ENCODE measurements at places on chromosomes 7 and 10.

- DNase-seq, result no peak
Observed at GRCh38 chr7:47803846-47804245, 144.4 kb downstream of the PKD1L1 start.

GRCh38 chr7:13832346-13832745, 157.1 kb downstream of the ETV1 start:
- DNase-seq, result no peak

DNA sequence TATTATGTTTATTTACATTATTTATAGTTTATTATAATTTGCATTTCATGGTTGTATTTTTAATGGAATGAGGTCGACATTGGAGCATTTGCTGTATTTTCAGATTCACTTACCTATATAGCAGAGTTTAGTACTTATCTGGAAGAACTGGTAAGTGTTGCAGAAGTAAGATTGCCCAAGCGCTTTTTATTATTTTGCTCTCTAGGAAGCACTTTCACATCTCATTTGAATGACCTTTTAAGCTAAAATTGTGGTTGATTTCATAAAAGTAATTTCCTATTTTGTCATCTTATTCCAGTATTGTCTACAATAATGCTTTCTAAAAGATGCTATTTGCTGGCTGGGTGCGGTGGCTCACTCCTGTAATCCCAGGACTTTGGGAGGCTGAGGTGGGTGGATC, 28.6 kb downstream of the SEC61A2 start:
- DNase-seq, result no peak

DNA sequence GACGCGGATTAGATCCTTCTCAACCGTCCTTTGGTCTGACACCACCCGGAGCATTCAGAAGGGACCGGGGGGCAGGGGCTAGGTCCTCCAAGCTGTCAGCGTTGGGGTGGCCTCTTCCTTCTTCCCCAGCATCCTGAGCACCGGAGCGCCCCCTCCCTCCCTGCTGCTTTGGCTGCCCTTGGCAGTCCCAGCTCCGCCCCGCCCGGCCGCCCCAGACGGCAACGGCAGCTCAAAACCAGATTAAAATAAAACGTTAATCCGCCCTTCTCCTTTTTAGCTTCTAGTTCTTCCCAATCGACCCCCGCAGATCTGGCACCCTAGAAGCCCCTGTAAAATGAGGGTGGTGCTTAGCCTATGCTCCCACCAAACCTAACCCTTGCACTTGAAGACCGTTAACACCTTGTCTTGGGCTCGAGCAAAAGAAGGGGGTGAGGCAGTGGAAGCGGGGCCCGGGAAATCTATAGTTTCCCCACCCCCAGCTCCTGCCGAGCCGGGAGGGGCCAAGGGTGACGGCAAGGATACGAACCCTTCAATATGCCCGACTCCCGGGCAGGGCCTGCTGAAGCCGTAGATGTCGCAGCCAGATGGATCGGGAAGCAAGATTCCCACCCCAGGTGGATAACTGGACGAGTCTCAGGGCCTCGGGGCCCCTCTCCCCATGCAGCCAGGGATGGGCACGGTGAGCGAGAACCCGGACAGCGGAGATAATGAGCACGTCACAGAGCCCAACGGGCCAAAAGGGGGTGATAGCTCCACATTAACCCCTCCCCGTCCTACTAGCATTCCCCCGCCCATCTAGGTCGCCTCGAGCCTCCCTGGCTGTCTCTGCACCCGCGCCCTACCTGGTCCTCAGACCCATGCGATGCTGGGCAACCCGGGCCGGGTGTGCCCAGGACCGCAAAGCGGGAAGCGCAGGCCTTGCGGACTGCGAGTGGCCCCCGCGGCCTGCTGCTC, 169.7 kb downstream of the NRF1 start:
- no peak for DNase-seq

DNA sequence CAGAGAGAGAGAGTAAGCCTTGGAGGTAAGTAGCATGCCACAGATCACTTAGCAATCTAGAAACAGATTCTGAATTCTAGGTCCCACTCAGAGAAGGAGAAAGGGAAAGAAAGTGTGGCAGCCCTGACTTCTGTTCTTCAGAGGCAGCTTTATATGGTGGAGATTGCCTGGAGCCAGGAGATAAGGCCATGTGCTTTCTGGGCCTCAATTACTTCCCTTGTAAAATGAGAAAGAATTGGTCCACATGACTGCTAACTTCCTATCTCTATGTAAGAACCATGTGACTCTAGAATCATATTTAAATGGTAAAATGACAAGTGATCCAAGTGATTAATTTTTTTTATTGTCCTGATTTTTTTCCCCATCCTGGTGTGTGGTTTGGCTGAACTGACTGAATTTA, 64.1 kb downstream of the HHEX start:
- no peak for DNase-seq

- DNase-seq, result no peak
Observed at GRCh38 chr7:142961973-142962926, at the start of gene KEL. TSS of gene KEL (minus strand) at chr7:142962363. CDS start at chr7:142962206, 157 bp downstream.

DNA sequence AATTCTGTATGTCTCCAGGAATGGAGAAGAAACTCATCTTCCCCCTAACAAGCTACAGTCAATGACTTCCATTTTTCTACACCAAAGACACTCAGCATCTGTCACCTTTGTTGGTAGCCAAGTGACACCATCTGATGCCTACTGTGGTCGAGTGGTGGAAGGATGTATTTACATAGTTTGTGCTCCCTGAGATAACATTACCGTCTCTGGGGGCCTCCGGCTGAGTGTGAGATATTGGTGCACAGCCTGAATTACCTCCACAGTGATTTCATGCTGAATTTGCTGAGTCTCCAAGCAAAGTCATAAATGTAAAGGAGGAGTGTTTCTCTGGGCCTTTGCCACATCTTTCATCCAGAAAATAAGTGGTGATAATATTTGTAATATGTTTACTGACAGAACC, 114.0 kb downstream of the GRID1 start:
- DNase-seq, result no peak

GRCh38 chr10:43683451-43684291, 35.0 kb upstream of the ZNF32 start:
- DNase-seq, result no peak

DNA sequence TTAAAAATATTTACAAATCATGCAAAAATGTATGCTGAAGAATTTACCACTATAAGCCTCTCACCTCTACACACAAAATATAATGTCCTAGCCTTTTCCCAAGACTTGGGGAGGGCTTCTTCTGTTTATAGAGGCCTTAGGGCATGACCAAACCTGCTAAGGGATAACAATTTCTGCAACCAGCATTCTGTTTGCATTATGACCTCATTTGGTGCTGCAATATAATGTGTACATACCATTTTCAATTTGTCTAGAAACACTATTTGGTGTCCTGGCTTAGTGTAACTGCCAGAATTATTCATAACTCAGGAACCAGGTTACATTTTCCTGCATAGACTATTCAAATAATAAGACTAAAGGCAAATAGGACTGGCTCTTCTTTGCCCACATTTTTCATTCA, 446.6 kb upstream of the SORCS1 start:
- DNase-seq, result no peak

- no peak for DNase-seq
Observed at GRCh38 chr10:122252805-122253204, 18.3 kb upstream of the BTBD16 start.

DNA sequence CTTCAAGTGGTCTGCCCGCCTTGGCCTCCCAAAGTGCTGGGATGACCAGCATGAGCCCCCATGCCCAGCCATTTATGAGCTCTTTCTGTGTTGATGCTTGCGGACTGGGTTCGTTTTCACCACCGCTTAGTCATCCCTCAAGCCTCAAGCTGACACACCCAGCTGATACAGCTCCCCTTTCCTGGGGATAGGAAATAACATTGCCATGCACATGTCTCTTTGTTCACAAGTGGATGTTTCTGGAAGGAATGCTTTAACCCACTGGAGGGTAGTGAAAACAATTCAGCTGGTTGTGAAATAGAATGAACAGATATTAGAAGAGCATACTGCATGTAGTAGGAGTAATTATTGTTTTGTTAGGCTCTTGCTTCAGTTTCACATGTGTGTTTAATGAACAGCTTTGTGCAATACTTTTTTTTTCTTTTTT, 8.5 kb upstream of the METTL27 start:
- DNase-seq, result no peak

DNA sequence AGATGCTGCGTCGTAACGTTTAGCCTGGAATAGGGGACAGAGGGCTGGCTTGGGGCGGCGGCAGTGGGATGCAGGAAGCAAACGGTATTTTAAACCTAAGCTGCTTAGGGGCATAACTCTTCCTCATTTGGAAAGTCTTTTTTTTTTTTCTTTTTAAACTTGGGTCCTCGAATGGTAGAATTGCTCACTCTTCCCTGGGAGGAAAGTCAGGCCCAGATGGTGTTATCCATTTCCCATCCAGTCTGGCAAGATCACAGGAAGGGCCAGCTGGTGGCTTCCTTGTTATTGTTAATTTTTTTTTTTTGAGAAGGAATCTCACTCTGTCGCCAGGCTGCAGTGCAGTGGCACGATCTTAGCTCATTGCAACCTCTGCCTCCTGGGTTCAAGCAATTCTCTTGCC, 56.6 kb downstream of the TMEM209 start:
- DNase-seq, result no peak

GRCh38 chr7:108008240-108008639, 5.3 kb upstream of the LAMB1 start:
- no peak for DNase-seq

GRCh38 chr10:22736134-22736533, 21.8 kb upstream of the PIP4K2A start:
- DNase-seq, result no peak

DNA sequence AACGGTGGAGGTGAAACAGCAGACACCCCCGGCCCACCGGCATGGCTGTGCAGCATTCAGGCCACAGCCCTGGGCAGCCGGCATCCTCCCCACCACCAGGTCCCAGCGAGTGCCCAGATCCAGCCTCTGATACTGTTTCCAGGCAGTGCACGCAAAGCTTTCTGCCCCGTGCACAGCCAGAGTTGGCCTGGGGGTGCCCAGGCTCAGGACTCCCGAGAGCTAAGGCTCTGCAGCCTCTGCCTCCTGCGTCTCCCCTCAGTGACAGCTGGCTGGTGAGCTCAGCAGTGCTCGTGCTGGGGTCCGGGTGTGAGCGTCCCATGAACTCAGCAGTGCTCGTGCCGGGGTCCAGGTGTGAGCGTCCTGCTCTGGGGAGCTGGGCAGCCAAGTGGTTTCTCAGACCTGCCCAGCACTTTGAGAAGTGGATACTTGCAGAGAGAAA, 65.4 kb downstream of the CFAP46 start:
- DNase-seq, result no peak

DNA sequence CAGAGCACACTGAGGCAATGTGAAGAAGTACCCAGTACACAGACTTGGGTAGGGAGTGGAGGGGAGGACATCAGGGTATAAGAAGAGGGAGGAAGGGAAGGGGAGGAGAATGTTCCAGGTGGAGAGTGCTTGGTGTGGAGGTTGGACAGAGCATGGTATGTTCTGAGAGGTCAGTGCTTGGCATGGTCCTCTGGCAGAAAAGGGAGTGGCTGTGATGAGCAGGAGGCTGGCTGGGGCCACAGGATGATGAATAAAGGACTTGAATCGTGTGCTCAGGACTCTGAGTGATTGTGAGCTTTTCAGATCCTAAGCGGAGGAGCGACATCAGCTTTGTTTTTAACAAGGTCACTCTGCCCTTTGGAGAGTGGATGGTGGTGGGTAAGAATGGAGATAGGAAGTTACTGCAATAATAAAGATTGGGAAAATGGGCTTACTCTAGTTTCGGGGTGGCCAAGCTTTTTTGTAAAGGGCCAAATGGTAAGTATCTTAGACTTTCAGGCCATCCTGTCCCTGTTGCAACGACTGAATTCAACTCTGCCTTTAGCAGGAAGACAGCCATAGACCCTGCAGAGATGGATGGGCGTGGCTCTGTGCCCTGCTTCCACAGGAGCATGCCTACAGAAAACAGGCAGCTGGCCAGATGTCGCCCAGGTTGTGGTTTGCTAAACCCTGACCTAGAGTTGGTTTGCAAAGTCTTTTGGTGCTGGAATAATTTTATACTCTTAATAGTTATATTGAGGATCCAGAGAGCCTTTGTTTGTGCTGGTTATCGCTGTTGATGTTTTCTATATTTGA, 8.4 kb downstream of the PPP2R2D start:
- DNase-seq, result no peak

GRCh38 chr7:94509264-94509886, at the start of gene CASD1:
TSS of gene CASD1 (plus strand) at chr7:94509809. CDS start at chr7:94510085, 276 bp downstream.
- DNase-seq, result no peak

DNA sequence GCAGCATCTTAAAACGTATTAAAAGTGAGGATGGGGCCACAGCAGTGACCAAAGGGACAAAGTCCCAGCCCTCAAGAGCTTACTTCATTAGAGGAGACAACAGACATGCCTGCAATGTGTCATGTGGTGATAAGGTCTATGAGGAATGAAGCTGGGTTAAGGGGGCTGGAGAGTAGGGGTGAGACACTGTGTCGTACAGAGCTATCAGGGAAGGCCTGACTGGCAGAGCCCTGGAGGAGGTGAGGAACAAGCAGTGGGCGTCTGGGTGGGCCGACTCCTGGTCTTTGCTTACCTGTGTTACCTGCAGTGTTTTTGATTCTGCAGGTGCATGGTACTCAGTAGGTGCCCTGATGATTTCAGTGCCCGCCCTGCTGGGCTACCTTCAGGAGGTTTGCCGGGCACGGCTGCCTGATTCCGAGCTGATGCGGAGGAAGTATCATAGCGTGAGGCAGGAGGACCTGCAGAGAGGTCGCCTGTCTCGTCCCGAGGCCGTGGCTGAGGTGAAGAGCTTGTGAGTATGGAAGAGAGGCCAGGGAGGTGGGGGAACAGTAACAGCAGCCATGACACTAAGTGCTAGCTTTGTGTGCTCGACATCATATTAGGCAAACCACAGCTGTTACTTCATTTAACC, 7.6 kb downstream of the ZFYVE27 start:
- no peak for DNase-seq

DNA sequence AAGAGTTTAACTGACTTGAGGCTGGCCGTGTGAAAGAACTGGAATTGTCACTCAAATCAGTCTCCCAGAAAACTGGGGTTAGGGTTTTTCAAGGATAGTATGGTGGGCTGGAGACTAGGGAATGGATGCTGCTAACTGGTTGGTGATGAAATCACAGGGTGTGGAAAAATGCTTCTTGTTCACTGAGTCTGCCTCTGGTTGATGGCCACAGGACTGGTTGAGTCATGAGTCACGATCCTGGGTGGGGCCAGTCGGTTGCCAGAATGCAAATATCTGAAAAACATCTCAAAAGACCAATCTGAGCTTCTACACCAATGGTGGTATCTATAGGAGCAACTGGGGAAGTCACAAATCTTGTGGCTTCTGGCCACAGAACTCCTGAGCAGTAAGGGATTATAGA, 16.3 kb upstream of the BAMBI start:
- DNase-seq, result no peak

DNA sequence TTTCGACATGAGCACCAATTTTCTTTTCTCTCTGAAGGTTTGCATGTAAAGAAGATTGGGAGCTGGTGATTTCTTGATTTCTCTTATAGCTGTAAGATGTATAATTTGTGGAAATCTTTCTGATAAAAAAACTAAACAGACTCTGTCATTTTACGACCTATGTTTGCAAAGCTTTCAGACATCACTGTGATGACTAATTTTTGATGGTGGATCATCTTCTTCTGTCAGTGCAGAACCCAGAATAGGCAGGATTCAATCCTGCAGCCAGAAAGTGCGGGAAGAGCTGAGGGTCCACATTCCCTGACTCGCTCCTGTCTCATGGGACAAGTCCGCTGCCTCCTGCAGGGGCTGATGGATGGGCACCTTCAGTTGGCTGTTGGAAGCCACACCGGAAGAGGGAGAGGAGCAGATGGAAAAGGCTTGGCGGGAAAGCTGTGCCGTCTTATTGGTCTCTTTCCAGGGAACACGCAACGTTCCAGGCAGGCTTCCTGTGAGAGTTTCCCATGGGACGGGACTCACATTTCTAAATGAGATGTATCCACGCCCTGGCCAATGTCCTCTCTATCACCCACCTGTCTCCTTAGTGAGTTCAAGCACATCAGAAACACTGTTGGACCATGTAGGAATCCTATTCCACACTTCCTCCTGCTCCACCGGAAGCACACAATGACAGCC, 186.9 kb downstream of the PRPF18 start:
- DNase-seq, result no peak
